ENCODE measurements at places on chromosomes 7 and 10. TPM values are rescaled to one million over a fixed set of nuclear protein-coding genes. Genes with fewer than 3 reads are reported as not detected.

The DRGX gene
- total RNA-seq: not detected

The ANKRD16 gene
- 3.3 TPM for total RNA-seq

The MMS19 gene
- 74.2 TPM for total RNA-seq

The OR6B1 gene
- total RNA-seq: not detected

The SERPINE1 gene
- total RNA-seq: 0.27 TPM

Data from activated naive CD4-positive, alpha-beta T cell treated with anti-CD3 and anti-CD28 coated beads, Interleukin-2, amount 50 U/mL, for 72 hours (primary cell).